NT2/D1 (cell line): ENCODE measurements at places on chromosomes 2 and 18.

GRCh38 chr2:224666951-224667553 lies 49.1 kb downstream of the CCDC195 start:
- no peak for DNase-seq

- no peak for DNase-seq
Observed at GRCh38 chr2:11257078-11257477, 87.4 kb downstream of the ROCK2 start.

DNA sequence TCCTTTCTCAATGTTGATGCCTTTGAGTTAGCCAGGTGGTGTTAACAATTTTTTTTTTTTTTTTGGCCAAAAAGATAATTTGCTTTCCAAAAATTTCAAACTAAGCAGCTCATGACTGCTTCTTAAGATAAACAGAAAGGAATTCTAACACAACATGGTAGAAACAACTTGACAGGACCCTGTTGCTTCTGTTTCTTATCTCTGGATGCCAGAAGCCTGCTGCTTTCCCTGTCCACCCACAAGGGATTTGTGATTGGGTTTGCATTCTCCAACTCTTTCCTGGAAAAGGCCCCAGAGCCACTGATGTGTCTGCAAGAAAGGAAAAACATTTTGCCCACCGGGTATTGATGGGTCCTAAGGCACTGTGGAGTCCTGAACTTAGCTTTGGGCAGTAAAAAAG lies 217.2 kb upstream of the PKDCC start:
- DNase-seq = no peak

DNA sequence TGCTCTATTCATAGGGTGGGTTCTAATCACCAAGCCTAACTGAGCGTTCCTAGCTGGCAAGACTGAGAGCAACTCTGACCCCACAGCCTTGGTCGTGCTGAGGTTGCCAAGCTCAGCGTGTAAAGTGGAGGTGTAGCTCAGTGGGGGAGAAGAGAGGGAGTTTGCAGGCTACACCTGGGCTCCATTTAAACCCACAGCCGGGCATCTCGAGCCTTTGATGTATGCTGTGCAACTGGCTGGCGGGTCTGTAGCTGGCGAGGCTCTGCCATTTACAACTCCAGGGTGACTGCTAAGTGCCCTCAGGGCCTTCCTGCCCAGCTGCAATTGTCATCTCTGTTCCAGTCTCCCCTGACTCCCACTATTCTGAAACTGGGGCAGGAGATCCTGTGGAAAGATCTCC lies 20.0 kb upstream of the CHRNA1 start:
- no peak for DNase-seq

GRCh38 chr2:104861351-104862057 lies 7.6 kb downstream of the POU3F3 start:
- no peak for DNase-seq

- no peak for DNase-seq
Observed at GRCh38 chr18:34598120-34598635, 111.9 kb upstream of the DTNA start.

DNA sequence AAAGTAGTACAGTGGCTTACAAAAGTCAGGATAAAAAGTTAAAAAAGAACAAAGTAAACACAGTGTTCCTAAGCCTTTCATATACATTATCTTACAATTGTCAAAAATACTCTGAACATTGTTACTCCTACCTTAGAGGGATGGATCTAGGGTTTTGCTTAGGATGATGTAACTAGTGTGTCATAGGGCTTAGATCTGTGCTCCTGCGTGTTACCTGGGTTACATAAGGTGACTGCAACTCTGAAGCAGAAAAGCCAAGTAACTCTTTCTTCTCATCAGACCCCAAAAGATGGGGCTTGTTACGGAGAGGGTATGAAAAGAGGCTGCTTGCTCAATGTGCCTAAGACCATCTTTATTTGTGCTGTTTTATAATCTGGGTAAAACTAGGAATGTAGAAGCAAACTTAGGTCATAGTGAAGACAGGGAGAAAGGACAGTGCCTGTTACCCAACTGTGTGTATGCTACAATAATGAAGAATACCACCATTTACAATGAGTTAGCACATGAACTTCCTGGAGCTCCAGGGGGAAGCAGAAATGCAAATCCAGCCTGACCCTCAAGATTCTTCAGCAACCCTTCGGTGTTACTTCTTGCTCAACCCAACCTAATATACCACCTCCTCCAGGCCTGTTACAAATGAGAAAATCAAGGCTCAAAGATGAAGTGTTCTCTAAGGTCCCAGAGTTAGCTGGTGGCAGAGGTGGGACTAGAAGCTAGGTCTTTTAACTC lies 42.0 kb upstream of the STK17B start:
- DNase-seq = no peak

- no peak for DNase-seq
Observed at GRCh38 chr2:238786792-238787490, 60.9 kb upstream of the TWIST2 start.

- no peak for DNase-seq
Observed at GRCh38 chr18:59455728-59456276, 96.7 kb upstream of the LMAN1 start.

DNA sequence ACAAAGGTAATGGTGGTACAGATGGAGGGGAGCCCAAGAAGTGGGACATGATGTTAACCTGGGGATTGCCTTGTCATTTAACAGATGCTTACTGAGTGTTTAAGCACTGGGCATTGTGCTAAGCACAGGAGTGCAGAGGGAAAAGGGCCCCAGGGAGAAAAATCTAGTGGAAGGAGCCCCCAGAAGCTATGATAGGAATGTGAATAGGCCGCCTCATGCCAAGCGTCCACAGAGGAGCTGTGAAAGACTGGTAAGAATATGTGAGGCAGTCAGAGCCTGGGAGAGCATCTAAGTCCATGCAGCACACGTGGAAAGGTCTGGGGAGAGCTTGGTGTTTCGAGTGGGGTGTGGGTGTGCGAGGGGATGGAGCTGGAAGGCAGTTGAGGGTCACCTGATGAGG lies 5.5 kb downstream of the ZNF532 start:
- DNase-seq = no peak

- no peak for DNase-seq
Observed at GRCh38 chr2:55112229-55113031, 62.2 kb upstream of the RTN4 start.

- no peak for DNase-seq
Observed at GRCh38 chr2:156590085-156590739, 154.0 kb downstream of the GPD2 start.

DNA sequence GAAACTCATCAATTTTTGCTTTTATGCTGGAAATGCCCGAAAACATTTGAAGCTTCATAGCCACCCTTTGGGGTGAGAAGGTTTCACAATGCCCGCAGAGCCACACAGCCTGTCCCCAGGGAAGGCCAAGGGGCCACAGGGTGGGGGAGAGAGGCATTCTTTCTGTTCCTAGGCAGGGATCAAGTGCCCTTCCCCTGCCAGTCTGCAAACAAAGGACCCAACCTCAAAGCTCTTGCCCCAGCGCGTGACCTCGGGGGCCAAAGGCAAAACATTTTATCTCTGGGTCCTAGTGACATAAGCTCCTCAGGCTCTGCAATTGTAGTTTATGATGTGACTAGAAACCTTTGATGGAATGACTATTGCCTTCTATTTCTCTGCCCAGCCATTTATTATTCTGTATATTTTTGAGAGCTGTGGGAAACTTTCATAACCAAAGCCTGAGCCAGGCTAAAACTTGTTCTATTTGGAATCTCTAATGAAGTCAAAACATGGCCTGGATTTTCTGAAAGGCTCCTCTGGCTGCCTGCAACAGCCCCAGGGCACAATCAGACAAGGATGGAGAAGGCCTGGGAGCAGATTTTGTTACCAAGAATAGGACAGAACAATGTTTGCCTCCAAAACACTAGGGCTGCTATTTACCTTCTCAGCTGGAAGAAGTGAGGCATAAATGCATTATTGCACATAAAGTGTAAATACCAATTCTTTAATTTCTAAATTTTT lies 137.2 kb upstream of the KCTD1 start:
- DNase-seq = no peak

DNA sequence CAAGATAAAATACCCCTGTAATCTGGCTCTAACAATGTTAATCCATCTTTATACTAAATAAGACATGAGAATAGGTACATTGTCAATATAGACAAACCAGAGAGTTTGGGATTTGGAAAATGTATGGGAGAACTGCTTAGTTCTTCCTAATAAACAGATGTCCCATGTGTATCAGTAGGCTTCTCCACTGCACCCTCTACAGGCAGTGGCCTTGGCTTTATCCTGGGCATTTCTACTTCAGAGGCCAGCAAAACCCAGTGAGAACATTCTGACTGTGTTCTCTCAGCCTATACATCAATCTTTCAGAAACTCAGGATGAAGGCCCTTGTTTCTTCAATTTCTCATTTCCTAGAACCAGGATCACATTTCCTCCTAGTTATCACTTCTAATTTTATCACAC lies 1167.5 kb upstream of the ACVR2A start:
- DNase-seq = no peak

- DNase-seq = no peak
Observed at GRCh38 chr2:24898122-24899109, 21.6 kb downstream of the ADCY3 start.

DNA sequence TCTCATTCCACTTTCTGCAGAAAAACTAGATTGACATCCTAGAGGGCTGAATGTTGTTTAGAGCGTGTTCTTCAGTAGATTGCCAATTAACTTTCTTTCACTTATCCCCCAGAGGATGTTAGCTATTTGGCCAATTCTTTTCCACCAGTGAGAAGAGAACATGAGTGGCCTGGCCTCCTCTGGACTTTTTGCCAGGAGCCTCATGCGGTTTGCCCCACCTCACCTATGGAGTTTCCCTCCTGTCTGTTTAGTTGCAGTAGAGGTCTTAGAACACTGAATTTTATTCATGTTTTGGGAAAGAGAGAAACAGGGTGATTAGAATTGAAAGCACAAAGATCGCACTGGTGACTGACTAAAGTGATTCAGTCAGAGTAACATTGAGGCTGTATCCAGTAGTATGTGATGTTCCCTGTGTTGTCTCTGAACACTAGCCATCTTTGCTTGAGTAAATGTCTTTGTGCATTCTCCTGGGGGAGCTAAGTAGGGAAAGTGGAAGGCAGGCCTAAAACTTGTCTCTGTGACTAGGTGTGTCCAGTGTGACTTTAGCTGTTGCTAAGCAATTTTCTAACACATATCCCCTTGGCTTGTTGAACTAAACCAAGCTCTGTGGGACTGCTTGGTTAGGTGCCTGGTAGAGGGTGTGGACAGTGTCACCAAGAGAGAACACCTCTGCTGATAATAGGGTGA lies 34.0 kb downstream of the UGP2 start:
- no peak for DNase-seq

DNA sequence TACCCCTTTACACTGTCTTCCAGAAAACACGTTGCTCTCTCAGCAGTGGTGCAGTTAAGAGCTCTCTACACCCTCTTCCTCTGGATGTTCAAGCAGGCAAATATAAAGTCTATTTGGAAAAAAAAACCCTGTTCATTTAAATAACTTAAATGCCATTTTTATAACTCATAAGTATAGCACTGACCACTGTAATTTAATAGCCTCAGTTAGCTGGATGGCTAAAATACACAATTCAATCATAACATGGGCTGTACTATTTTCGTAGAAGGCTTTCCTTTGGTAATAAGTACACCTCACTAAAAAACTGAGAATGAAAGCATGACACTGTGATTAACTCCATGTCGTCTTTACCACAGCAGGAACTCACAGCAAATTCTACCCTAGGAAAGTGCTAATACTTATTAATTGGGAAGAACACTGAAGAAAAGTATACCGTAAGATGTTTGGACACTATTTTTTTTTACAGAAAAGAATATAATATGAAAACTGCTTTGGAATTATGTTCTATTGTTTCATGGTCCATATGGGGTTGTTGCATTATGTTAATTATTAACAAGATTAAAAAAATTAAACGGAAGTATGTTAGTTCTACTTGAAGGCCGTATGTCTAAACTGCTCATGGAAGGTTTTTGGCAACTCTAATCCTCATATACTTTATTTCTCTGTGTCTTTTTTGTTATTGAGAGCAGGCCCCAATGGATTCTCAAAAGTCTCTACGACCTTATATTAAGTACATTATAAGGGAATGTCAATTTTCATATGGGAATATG lies 269.1 kb downstream of the ZNF385B start:
- DNase-seq = no peak

DNA sequence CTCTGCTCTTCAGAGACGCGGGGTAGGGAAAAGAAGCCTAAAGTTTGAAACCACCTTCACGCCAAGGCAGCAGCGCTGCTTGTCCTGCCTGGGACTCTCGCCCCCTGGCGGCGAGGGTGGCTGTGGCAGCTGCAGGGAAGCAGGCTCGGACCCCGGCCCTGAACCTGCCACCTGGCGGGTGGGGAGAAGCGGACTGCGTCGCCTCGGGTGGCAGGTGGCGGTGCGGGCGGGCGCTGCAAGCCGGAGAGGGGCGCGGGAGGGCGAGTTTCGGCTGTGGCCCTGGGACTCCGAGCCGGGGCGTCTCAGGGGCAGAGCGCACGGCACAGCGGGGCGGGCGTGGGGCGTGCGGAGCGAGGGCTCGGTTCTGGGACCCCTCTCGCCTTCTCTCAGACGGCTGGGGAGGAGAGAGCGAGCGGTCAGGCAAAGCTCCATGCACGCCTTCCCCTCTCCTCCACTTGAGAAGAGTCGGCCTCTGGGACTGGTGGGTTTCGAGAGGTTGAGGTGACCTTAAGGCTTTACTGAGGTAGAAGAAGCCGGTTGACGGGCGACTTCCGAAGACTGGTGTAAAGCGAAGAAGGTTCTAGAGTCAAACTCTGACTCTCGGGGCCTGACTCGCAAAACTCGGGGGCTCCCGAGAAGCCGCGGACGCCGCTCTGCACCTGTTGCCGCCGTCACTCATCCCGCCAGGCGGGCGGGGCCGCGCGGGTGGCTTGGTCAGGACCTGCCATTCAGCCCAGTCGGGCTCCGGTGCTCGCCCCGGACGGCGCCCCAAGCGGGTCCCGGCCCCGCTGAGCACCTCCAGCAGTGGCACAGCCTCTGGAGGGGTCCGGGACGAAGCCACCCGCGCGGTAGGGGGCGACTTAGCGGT lies 1.1 kb upstream of the BOLL start:
- peak; percentile 76 for DNase-seq

- DNase-seq = no peak
Observed at GRCh38 chr18:63312737-63313395, 6.7 kb downstream of the BCL2 start.

GRCh38 chr2:175889701-175890302 lies 112.3 kb downstream of the LNPK start:
- no peak for DNase-seq

DNA sequence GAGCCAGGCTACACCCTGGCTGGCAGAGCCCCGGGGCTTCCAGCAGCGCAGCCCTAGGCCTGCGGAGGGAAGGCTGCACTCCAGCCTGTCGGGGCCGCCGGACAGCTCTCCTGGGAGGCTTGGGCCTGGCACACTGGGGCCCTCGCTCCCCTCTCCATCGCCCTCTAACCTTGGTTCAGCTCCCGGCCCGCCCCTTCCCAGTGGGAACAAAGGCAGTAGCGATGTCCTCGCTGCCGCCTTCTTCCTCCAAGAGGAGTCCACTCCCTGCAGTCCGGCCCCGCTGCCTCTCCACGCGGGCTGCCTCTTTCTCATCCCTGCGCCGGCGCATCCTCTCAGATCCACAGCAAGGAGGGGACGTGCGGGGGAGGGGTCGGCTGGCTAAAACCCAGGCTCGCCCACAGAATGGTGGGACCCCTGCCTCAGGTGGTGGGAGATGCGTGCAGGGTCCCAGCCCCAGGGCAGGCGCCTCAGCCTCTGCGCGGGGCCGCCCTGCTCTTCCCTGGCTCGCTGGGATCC lies 138.1 kb downstream of the TWIST2 start:
- DNase-seq = no peak

- DNase-seq = no peak
Observed at GRCh38 chr2:152251811-152252210, 76.2 kb upstream of the STAM2 start.

- no peak for DNase-seq
Observed at GRCh38 chr2:54077088-54077900, 38.1 kb upstream of the ACYP2 start.

GRCh38 chr2:96927405-96928171 lies 57.7 kb upstream of the SEMA4C start:
- no peak for DNase-seq
